ENCODE measurements at places on chromosomes 1 and 21.

DNA sequence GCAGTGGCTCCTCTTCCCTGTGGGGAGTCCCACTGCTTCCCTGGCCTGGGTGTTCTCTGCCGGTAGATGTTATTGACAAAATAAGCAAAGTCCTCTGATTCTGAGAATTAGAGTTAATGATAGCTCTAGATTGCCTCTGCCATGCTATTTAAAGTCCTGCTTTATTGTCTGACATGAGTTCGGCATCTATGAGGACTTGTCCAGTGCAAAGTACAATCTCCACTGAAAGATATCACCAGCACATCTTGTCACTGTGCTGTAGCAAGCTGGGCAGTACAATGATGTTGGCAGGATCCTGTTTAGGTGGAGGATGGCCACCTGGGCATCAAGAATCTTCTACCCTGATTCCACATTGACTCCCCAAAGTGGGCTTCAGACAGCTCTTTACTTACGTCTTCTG, 54.0 kb upstream of the ATP5PO start:
- DNase-seq = no peak

- DNase-seq = no peak
Observed at GRCh38 chr21:41681939-41682718, 84.7 kb downstream of the RIPK4 start.

GRCh38 chr1:215052256-215053015, 30.1 kb upstream of the KCNK2 start:
- peak; percentile 96 for DNase-seq

GRCh38 chr1:245108246-245108645, 46.5 kb upstream of the KIF26B start:
- no peak for DNase-seq

DNA sequence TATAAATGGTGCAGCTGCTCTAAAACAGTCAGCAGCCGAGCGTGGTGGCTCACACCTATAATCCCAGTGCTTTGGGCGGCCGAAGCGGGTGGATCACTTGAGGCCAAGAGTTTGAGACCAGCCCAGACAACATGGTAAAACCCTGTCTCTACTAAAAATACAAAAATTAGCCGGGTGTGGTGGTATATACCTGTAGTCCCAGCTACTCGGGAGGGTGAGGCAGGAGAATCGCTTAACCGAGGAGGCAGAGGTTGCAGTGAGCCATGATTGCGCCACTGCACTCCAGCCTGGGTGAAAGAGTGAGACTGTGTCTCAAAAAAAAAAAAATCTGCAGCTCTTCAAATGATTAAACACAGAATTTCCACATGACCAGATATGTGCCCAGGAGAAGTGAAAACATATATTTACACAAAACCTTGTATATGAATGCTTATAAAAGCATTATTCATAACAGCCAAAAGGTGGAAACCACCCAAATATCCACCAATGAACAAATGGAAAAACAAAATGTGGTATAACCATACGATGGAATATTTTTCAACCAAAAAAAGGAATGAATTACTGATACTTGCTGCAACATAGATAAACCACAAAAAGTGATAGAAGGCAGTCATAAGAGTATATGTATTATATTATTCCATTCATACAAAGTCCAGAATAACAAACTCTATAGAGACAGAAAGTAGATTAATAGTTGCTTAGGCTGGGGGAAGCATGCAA, 14.1 kb downstream of the EPS15 start:
- DNase-seq = no peak

GRCh38 chr1:64378826-64379225, 91.1 kb upstream of the CACHD1 start:
- DNase-seq = no peak

GRCh38 chr1:233509526-233509925, 104.4 kb upstream of the KCNK1 start:
- DNase-seq = no peak

- peak; percentile 15 for DNase-seq
Observed at GRCh38 chr1:232045139-232045994, 418.8 kb downstream of the DISC1 start.

- no peak for DNase-seq
Observed at GRCh38 chr21:15112858-15113257, 48.1 kb upstream of the NRIP1 start.

DNA sequence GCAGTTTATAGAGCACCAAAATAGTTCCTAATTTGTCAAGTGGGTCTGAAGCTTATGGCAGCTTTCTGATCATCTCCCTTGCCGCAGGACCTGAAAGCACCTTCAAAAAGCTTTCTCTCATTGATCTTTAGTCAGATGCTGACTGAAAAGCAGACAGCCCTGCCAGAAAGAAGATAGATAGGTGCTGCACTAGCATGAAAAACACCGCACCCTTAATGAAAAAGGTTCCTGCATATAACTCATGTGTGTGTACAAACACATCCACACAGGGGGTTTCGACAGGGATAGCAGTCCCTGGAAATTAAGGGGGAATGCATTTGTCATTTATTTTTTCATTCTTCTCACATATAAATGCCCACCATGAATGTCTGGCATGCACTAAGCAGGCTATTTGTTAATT, 361.7 kb upstream of the SNX7 start:
- no peak for DNase-seq

DNA sequence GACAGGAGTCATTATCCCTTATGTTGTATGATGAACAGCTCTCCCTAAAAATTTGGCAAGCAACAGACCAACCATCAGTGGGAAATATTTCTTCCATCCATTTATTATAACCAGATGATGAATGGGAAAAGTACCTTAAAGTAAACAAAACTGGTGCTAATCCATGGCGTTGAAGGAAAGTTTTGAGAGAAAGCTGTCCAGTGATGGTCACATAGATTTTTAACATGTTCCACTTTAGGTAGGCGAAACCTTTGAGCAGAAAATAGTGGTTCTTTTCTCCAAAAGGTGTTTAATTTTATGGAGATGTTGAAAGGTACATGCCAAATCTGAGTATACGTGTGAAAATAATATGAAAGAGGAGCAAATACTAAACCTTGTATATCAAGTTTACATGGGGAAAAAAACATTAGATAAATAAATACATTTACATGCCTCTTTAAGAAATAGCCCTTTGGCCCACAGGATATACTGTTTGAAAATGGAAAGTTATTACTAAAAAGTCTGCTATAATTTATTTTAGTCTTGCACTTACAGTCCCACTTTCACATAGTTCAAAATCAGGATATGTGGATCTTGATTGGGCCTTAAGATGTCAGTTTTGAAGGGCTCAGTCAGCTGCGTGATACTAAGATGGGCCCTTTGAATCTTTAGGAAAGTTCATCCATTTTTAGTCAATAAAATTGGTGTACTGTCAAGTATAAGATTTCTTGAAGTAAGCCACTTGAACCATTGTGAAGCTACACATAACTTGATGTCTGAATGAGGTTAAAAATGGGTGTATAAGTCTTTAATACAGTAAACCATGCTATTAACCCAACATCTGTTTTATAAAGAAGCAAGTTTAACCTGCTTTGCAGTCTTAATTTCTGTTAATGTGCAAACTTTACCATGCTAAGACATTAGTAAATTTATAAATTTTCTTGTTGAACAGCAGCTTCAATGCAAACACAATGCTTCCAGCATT, 10.5 kb downstream of the RPL5 start:
- no peak for DNase-seq

- no peak for DNase-seq
Observed at GRCh38 chr1:219703368-219703639, 90.4 kb upstream of the ZC3H11B start.

DNA sequence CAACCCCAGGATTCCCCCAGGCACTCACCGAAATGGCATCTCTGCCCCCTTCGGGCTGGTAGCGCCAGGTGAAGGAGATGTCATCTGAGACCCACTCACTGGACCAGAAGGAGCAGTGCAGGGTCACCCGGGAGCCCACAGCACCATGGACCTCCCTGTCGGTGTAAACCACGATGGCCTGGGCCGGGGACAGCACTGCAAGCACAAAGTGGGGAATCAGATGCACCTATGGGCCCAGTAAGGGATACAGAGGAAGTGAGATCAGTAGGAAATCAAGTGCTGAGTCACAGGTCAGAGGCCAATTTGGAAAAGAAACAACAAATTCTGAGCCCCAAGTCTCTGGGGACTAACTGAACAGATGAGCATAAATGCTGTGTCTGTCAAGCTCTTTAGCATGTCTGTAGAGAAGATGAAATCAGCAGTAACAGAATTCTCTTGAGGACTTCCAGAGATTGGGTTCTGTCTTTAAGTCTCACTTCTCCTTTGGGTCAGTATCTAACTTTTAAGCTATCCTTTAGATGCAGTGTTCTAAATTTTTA, 2.5 kb downstream of the MPZ start:
- DNase-seq = peak; percentile 54

GRCh38 chr1:23657659-23658275, 33.8 kb upstream of the RPL11 start:
- DNase-seq = peak; percentile 41

- DNase-seq = peak; percentile 40
Observed at GRCh38 chr1:234760303-234760723, 150.3 kb upstream of the IRF2BP2 start.
